SHP77 (cell line): ENCODE measurements at places on chromosomes 4 and X.

GRCh38 chrX:72083291-72083690 lies 48.4 kb downstream of the RTL5 start:
- DNase-seq: no peak

- no peak for DNase-seq
These were observed 284.7 kb upstream of the FTHL17 start for GRCh38 chrX:31356275-31357212.

DNA sequence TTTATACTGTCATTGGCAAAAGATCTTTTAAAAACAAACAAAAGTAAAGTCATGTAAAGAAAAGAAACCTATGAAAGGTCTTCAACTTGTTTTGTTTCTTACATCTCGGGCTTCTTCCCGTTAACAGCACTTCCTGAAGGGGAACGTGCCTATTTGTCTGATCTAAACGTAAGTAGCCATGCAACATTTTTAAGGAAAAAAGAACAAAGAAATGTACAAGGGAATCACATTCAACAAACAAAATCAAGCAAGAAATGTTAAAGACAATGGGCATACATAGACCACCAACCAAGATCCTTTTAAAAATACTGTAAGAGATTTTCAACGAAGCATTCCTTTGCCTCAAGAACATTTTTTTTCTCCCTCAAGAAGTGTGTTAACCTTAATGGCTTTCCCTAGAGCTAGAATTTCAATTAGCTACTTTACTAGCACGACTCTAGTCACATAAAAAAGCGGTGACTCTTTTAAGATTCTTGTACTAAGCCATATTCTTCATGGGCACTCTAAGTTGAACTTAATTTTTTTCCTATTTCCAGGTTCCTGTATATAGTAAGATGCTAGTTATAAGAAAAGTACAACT lies 112.0 kb upstream of the TTC29 start:
- DNase-seq: no peak

DNA sequence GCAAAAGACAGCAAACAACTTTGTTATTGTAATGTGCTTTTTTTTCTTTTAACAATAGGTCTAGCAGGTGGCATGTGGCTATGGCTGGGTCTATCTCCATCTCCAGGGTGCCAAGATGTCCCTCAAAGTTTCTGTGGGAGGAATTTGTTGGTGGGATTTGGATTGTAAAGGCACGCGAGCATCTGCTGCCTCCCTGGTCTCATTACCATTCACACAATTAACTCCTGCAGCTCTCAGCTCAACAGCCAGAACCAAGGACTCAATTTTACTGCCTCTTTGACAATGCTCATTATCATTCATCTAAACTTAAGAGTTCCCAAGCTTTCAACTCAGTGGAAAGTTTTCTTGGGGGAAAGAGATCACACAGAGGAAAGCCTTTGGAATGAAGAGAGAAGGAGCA lies 10.9 kb upstream of the PCDH18 start:
- no peak for DNase-seq

- DNase-seq: no peak
These were observed 17.0 kb upstream of the LNX1 start for GRCh38 chr4:53608242-53608641.

DNA sequence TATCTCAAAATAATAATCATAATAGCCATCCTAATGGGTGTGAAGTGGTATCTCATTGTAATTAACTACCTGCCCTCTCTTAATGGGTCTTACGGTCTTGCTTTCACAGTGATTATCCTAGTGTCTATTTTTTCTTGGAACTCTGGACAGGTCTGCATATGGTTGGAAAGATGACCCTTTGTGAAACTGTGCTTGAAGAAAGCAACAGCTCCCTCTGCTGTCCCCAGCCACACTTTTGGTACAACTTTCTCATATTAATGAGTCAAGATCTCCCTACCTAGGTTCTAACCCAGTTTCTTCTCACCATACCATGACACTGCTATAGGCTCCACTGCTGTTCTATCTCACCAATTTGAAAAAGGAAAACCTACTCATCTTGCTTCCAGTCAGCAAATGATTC lies 2.4 kb downstream of the TFDP3 start:
- DNase-seq: no peak

DNA sequence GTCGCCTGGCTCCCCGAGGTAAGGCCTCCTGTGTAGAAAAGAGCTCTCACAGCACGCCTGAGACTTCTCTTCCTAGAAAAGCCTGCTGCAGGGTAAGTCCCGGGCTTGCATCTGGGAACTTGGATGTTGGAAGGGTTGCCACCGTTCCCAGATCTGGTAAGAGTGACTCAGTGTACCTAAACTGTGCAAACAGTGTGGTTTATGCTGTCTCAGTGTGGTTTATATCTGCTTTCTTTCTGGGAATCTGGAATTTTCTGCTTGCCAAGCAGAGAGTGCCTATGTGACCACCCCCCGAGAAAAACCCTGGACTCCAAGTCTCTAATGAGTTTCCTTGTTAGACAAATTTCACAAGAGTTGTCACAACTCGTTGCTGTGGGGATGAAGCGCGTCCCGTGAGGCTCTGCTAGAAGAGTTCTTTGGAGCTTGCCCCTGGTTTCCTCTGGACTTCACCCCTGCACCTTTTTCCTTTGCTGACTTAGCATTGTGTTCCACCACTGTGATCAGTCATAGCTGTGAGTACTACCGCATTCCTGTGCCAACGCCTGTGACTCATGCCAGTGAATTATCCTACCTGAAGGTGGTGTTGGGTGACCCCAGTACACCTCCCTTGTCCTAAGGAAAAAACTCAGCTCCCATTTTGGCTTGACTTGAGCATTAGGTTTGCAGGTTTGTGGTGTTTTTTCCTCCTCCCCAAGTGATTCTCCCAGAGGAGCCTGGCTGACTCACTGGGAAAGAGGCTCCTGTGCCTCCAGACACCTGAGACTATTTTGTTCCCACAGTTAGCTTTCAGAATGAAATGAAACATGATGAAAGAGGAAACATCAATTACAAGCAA lies 14.5 kb downstream of the SLC2A9 start:
- no peak for DNase-seq

DNA sequence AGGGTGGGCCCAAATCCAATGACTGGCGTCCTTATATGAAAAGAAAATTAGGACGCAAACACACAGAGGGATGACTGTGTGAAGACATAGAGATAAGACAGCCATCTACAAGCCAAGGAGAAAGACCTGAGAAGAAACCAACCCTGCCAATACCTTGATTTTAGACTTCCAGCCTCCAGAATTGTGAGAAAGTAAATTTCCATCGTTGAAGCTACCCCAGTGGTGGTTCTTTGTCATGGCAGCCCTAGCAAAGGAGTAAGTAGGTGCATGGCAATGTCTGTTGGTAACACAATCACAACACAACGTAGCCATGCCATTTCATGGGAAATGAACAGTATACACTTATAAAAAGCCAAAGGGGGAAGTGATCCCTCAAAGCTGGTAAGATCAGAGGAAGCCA lies 25.3 kb downstream of the SMIM20 start:
- DNase-seq: no peak

DNA sequence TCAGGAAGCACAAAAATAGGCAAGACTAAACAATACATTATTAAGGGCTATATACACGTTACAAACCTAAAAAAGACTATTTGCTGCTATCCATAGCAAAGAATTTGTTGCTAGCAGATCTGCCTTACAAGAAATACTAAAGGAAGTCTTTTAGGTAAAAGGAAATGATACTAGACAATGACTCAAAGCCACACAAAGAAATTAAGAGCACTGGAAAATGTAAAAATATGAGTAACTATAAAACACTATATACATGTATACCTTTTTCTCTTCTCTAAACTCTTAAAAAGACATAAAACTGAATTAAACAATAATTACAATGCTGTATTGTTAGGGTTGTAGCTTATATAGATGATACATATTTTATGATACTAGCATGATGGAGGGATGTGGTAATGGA lies 25.7 kb downstream of the SLC9A7 start:
- DNase-seq: no peak

- no peak for DNase-seq
These were observed 136.2 kb downstream of the BTC start for GRCh38 chr4:74658116-74658515.

- peak; percentile 64 for DNase-seq
These were observed 2.3 kb downstream of the JADE1 start for GRCh38 chr4:128811571-128812441.

GRCh38 chr4:172830295-172830764 lies 338.3 kb upstream of the GALNT7 start:
- DNase-seq: peak; percentile 31

- no peak for DNase-seq
These were observed 94.2 kb downstream of the ARSJ start for GRCh38 chr4:113885291-113885690.

- DNase-seq: no peak
These were observed 1622.8 kb upstream of the IGFBP7 start for GRCh38 chr4:58732973-58733372.

DNA sequence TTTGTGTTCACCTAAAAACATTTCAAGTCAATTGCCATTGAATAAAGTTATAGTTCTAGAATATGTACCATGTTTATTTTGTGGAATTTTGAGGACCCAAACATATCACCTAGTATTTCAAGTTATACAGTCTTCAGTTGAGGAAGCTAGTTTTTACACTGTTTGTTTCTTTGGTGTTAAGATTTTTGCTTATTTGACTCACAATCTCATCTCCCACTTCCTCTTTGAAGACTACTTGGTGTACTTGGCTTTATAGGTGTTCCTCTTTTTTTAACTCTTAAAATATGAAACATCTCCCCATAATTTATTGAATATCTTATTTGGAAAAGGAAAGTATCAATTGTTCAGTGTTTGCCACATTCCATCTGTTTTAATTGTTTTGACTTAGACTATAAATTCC lies 675.4 kb downstream of the RAPGEF2 start:
- no peak for DNase-seq

DNA sequence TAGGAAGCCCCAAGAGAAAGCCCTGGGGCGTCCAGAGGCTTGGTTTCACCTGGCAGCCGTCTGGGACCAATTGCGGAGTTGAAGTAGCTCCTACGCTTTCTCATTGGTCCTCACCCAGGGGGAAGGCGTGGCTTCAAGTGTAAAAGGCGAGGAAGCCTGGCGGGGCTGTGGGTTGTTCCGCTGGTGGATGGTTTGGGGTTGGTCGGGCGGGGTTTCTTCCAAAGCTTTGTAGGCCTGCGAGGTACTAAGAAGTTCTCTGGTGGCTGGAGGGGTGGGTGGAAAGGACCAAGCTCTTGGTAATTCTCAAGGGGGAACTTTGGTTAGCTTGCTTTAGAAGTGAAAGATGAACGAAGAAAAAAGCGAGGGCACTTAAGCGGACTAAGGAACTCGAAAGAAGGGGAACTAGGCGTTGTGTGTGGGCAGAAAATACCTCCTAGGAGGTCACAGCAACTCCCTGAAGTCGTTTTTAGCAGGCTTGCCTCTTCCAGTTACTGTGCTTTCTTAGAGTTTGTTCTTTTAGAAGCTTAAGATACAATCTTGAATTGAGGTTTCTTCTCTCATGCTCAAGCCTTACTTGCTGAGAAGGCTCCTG lies 36.6 kb downstream of the CCNG2 start:
- DNase-seq: no peak

DNA sequence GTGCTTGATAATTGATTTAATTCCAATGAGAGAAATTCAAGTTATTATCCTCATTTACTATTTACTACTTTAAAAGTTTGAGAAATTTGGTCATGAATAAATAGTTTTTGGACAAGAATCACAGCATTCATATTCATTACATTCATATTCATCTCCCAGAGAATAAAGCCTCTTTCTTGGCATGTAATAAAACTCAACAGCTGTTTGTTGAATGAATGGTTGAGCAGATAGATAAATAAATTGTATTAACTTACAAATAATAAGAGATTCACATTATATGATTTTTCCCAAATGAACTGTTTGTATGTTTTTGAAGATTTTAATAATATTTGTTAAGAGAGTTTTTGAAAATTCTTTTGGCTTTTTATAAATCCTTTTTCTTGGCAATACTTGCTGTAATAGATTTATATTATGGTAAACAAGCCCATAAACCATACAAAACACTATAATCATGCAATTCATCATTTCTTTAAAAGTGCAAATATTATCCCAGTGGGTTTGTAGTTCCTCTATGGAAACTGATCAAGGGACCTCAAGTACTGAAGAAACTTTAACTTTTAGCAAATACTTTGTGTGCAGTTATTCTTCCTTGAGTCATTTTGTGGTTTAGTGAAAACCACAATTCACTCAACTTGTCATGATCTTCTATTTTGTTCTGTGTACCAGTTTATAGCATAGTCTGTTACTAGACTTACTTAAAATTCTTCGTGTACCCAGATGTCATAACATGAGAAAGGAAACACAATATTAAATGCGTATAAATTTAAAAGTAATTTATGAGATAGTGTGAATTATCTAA lies 371.8 kb downstream of the ADGRL3 start:
- no peak for DNase-seq

GRCh38 chr4:80206521-80207171 lies 9.3 kb downstream of the PRDM8 start:
- DNase-seq: no peak

GRCh38 chrX:67104982-67105757 lies 438.7 kb upstream of the AR start:
- no peak for DNase-seq

DNA sequence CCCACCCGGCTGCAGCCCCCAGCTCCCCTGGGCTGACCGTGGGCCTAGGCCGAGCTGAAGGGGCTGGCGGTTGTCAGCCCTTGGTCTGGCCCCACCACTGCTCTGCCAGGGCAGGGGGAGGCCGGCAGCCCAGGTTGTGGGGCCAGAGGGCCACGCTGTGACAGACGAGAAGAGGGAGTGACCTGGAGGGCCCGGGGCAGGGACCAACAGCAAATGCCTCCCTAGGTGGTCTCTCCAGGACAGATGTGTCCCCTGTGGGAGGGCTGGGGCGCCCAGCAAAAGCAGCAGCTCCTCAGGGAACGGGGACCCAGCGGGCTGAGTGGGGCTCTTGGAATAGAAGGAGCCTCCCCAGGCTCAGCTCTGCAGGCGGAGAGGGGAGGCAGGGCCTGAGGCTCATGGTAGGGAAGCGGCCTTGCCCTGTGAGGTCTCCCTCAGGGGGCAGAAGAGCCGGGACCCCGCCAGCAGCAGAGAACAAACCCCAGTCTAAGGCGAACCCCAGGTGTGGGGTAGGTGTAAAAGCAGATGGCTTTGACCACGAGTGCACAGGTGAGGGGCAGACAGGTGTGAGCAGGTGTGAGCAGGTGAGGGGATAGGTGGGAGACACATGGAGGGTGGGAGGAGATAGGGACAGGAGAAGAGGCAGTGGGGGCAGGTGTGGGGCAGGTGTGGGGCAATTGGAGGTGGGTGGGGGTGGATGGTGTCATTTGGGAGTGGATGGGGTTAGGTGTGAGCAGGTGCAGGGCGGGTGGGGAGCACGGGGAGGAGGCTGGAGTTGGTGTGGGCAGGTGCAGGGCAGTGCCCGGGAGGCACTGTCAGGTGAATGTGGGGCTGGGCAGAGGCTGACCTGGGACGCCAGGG lies 34.1 kb upstream of the SPON2 start:
- no peak for DNase-seq

DNA sequence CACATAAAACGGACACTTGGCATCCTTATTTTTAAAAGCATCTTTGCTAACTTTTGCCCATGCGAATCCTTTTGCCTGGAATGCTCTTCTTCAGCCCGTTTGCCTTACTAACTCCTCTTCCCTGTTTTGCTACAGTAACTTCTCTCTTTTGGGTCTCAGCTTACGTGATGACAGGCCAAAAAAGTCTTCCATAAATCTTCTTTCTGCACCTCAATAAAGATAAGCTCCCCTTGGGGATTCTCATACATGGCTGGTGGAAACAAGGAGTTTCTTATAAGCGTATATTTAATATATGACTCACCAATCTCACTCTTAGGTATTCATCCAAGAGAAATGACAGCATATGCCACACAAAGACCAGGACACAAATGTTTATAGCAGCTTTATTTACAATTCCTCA lies 192.7 kb downstream of the RCHY1 start:
- no peak for DNase-seq

GRCh38 chr4:27442146-27442545 lies 581.5 kb downstream of the STIM2 start:
- DNase-seq: no peak

- no peak for DNase-seq
These were observed 35.2 kb downstream of the ARL9 start for GRCh38 chr4:56540826-56541225.
